Activated CD8-positive, alpha-beta memory T cell treated with anti-CD3 and anti-CD28 coated beads for 4 hours (primary cell): ENCODE measurements at places on chromosomes 2 and 18.

- peak; percentile 27 for DNase-seq
Measured at GRCh38 chr2:173149491-173149890, 73.8 kb downstream of the MAP3K20 start.

GRCh38 chr18:36386150-36386920, 88.8 kb downstream of the FHOD3 start:
- no peak for DNase-seq

- no peak for DNase-seq
Measured at GRCh38 chr2:74558284-74559230, 4.0 kb downstream of the DOK1 start.

- DNase-seq = no peak
Measured at GRCh38 chr2:200380091-200380561, 73.6 kb downstream of the SPATS2L start.

DNA sequence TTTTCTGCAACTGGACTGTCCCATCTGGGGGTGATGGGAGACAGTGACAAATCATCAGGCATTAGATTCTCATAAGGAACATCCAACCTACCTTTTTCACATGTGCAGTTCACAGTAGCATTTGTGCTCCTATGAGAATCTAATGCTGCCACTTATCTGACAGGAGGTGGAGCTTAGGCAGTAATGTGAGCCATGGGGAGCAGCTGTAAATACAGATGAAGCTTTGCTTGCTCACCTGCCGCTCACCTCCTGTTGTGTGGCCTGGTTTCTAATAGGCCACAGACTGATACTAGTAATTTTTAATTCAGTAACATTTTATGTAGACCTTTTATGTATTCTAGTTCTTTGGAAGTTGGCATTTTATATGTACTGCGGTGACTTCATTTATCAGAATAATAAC, 180.1 kb upstream of the SPOPL start:
- DNase-seq = no peak

GRCh38 chr18:57269756-57270155, 82.6 kb upstream of the ST8SIA3 start:
- DNase-seq = no peak

DNA sequence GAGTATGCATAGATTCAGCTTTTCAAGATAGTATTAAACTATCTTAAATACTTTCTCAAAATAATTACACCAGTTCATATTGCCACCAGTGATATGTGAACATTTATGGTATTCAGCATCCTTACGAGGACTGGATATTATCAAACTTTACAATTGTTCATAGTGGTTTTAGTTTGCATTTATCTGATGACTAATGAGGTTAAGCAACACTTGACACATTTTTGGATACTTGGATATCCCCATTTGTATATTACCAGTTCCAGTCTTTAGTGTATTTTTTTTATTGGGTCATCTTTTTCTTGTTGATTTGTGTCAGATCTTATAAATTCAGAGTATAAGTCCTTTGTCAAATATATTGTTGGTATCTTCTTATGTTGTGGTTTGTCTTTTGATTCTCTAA, 128.4 kb downstream of the ASXL3 start:
- no peak for DNase-seq

GRCh38 chr2:33650171-33650570, 51.1 kb upstream of the FAM98A start:
- no peak for DNase-seq

DNA sequence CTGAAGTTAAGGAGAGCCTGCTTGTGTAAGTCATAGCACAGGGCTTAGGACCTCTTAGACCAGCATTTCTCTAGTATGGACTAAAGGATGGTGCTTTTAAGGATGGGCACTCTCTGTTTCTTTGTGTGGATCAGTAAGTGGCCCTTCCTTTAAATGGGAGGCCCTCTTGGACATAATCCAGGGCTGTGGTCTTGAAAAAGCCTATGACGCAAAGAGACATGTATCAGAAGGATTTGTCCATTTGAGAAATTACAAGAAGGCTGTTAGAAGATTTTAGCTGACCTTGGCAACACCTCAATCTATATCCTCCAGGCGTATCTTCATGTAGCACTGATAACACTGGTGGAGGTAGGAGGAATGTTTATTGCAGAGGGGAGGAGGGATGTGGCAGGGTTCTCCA, 79.2 kb downstream of the PRPF40A start:
- DNase-seq = no peak

DNA sequence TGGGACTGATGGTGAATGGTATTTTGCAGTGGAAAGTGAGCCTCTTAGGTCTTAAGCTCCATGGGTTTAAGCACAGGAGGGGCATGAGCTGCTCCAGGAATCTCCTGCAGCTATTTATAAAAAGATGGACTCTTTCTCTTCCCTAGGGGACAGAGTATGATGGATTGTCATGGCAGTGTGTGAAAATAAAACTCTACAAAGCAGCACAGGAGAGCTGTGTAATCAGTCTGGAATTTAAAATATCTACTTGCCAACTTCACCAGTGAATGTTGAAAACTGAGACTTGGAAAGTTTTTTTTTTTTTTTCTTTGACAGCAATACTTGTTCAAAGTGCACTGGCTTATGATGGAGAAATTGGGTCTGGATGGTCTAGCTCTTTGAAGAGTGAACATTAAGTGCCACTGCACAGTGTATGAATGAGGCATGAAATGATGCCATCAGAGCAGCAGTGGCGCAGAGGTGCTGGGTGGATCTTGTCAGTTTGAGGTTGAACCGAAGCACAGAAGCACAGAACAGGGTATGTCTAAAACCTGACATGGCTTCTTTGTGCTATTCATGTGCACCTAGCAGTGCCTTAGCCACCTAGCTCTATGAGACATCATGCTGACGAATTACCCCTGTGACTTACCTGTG, 245.4 kb downstream of the PTPRM start:
- no peak for DNase-seq

DNA sequence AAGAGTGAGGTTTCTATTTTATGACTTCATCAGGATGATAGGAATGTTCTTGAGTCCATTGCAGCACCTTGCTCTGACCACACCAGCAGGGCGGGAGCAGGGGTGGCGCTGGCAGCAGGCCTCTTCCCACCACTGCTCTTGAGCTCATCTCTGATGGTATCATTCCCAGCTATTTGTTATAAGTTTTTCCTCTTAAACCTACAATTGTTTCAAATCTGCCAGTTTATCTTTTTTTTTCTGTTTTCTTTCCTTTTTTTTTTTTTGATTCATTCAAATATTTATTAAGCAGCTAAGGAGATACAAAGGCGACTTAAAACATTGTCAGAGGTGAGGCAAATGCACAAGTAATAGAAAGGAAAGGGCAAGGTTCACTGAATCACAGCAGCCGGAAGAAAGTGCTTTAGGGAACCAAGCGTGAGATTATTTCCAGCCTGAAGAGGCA, 28.7 kb downstream of the NIFK start:
- DNase-seq = no peak

- no peak for DNase-seq
Measured at GRCh38 chr2:85862426-85862825, 26.4 kb downstream of the ST3GAL5 start.

GRCh38 chr18:3214855-3215637, 4.7 kb downstream of the MYOM1 start:
- DNase-seq = no peak

- no peak for DNase-seq
Measured at GRCh38 chr2:37090019-37090477, 5.7 kb downstream of the GPATCH11 start.

DNA sequence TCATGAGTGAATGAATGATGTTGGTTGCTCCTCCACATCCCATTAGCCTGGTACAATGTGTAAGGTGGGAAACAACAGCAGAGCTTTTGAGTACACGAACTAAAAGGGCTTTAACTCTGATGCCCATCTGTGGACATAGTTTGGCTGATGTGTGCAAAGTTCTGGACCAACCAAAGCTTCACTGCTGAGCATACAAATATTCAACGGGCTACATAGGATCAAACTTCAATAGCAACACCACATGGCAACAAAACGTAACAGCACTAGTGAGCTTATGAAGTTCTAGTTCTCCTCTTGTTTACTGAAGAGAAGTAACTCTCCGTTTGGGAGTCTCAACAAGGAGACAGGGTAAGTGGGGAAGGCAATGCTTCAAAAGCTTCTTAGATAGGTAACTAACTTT, 20.4 kb downstream of the STAM2 start:
- no peak for DNase-seq

DNA sequence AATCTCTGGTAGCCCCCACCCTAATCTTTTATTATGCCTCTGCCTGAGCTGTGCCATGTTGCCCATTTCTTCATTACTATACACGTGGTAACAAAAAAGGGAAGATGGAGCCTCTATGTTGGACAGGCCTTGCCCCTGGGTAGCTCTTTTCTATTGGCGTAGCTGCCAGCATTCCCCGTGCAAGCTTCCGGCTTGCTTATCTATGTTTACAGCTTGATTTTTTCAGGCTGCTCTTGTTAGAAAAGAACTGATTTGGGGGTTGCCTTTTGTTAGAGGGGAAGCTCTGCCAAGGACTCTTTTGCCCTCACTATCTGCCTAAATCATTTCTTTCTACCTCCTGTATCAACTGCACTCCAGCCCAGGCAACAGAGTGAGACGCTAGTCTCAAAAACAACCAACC, 45.5 kb upstream of the ZSWIM2 start:
- no peak for DNase-seq

DNA sequence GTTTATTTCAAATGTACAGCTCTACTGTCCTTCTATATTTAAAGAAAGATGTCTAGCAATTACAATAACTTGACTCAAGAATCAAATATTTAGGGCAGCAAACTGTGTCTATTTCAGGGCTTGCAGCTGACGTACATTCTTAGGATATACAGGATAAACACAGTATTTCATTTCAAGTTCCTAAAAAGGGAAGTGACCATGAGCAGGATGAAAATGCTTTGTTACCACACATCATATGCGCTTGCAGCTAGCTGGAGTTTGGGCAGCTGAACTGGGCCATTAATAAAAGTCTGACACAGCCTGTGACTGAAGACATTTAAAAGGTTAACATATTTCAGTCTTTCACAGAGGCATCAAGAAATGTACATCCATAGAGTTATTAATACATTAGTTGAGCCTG, 264.6 kb upstream of the TRIB2 start:
- DNase-seq = no peak

GRCh38 chr2:128573116-128573515, 254.4 kb upstream of the HS6ST1 start:
- no peak for DNase-seq

DNA sequence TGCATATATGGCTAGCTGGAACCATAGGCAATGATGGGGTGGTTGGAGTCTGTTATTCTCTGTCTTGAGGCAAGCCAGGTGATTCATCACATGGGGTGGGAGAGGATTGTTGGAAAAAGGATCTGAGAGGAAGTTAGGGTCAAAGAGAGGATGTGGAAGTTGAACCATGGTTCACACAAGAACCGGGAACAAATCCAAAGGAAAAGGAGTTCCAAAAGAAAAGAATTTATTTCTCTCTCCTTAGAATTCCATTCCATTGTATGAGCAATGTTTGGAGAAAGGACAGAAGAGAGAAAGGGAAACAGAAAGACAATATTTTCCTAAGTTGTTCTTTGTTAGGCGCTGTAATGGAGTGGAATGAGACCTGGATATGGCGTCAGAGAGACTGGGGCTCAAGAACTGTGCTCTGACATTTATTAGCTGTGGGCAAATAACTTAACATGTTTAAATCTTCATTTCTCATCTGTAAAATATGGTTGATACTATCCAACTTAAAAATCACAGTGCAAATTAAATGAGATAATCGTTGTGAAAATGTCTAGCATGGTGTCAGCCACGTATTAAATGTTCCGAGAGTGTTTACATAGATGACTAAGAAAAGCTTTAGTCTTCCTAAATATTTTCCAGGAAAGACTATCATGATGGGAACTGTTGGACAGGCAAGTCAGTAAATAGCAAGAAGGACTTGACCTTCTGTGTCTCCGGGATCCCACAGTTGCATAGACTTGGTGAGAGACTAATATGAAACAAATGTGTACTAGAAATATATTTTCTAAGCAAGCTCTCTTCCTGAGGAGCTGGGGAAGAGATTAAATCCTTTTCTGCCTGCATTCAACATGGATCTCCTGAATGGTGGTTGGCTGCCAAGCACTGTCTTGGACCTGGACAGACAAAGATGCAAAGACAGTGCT, 71.4 kb downstream of the TRIB2 start:
- no peak for DNase-seq

GRCh38 chr18:66682855-66683322, 79.0 kb upstream of the CDH19 start:
- DNase-seq = no peak

DNA sequence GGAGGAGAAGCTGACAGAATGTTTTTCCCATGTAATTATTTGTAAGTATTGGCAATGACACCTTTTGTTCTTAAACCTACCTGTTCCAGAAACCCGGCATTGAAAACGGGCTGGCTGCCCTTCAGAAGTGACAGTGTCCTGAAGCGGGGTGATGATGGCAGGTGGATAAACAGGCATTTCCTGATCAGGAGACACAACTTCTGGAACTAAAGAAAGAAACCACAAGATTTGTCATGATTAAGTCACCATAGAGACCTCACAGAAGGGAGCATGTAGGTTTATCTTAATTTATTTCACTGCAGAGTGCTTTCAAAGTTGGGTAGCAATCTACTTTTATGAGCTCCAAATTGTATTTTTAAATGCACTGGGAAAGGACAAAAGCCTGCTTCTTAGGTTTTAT, 43.1 kb downstream of the TTN start:
- no peak for DNase-seq

DNA sequence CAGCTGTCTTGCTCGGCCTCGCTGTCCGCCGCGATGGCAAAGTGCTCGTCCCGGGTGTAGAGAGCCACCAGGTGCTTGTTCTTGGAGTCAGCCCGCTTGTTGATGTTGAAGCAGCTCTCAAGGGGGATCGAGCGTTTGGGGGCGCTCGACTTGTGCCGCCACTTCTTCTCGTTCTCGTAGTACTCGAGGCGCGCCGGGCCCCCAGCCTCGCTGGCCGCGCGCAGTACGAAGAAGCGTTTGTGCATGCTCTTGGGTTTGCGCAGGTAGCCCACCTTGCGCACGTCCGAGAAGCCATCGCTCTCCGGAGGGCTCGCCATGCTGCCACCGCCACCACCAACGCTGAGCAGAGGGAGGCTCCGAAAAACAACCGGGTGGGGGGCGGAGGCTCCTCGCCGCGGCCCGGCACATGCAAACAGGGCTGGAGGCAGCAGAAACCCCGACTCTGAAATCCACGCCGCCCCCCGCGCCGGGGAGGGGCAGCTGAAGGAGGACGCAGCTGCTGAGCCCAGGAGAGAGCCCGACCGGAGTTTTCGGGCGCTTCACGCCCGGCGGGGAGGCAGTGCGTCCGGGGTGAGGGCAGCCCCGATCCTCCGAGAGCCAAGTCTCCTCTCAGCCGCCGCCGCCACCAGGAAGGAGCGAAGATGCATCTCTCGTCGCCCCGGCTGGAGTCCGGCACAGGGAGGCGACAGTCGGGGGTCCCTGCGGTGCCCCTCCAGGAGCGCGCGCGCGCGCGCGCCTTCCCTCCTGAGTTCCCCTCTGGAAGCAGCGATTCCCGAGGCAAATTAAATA, 1.0 kb downstream of the IRS1 start:
- no peak for DNase-seq
